Stimulated activated CD4-positive, alpha-beta T cell treated with anti-CD3 and anti-CD28 coated beads, TNF-alpha, amount 100 ng/mL, for 4 hours (primary cell): ENCODE measurements at places on chromosomes 4 and X.

DNA sequence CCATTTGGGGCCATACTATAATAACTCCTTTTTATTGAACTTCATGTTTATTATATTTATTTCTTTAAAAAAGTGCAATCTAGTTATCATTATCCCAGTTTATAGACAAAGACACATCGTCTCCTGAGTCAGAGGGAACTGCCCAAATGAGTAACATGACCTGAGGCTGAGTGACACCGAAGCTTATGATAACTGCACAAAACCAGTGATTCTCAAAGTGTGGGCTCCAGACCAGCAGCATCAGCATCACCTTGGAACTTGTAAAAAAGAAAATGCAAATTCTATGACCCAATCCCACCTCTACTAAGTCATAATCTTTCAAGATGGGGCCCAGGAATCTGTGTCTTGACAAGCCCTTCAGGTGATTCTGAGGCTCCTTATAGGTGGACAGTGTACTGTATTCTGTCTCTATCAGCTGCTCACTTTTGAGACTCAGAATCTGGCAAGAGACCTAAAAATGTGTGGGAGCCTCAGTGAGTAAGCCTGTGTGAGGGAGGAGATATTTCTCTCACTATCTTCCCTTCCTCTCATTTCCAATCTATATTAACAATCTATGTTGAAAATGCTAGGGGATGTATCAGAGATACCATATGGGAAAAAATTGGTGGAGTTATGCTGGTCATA is 147.0 kb downstream of the PACRGL start:
- no peak for DNase-seq

GRCh38 chr4:56371426-56372220 is 15.7 kb downstream of the AASDH start:
- no peak for DNase-seq

GRCh38 chrX:153934762-153935325 is at the start of gene NAA10:
TSS of gene NAA10 (minus strand) at chrX:153935037. CDS start at chrX:153934904, 133 bp downstream.
- peak; percentile 51 for DNase-seq

- DNase-seq: no peak
Measured at GRCh38 chr4:20084488-20084887, 167.2 kb upstream of the SLIT2 start.

DNA sequence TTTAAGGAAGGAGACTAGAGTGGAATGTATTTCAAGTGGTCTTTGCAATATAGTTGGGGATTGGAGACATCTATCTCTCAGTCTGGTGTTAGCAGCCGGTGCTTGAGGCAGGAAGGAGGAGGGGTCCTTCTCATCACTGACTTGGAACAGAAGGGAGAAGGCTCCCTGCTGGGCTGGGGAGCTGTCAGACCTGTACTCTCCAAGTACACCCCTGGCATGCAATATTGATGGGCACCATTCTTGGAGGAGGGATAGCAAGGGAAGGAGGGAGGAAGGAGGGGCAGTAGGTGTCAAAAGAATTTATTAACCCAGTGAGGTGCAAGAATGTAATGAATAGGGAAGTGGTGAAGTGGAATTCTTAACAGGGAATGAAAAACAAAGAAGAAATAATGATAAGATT is 338.8 kb downstream of the UNC5C start:
- DNase-seq: no peak

DNA sequence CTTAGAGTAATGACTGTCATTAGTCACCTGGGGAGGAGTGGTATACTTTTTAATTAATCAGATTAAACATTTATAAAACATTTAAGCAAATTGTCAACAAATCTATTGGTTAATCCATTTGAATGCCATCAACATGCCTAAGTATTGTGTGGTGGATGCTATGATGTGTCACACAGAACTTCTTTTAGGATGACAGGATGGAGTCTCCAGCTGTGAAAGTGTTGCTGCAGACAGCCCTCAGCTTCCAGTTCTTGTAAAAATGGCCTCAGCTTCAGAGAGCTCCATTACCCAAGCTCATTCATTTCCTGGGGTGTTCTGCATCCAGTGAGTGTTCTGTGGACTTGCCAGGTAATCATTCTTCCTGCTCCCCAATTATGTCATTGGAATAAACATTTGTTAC is 74.3 kb upstream of the CLNK start:
- no peak for DNase-seq

GRCh38 chrX:9745417-9746115 is 20.1 kb downstream of the GPR143 start:
- DNase-seq: no peak

GRCh38 chr4:179007755-179008154 is 1565.5 kb upstream of the AGA start:
- no peak for DNase-seq

GRCh38 chrX:3440981-3441380 is 94.5 kb upstream of the MXRA5 start:
- DNase-seq: no peak

DNA sequence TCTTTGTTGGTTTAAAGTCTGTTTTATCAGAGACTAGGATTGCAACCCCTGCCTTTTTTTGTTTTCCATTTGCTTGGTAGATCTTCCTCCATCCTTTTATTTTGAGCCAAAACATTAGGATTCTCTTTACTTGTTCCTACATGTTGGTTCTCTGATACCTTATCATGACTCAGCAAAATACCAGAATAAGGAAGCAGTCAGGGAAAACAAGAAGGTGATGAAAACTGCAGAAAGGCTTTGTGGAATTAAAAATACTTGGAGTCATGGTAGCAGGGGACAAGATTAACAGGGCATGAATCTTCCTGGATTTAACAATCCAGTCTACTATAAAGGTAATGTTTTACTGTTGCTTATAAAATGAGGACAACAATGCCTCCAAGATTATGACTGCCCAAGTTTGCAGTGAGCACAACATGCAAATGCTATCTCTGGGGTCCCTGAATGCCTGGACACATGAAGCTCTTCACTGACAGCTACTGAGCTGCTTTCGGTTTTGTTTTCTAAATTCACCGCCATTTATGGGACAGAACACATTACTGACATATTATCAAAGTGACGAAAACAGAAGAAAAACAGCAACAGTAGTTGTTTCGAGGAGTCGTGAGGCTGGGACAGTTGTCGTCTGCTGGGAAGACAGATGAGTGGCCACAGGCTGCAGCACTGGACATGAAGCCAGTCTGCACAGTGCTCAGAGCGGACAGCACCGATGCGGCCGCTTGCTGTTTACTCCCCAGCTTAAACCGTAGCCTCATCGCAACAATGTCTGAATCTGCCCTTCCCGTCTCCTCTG is 174.5 kb upstream of the DKK2 start:
- DNase-seq: no peak

DNA sequence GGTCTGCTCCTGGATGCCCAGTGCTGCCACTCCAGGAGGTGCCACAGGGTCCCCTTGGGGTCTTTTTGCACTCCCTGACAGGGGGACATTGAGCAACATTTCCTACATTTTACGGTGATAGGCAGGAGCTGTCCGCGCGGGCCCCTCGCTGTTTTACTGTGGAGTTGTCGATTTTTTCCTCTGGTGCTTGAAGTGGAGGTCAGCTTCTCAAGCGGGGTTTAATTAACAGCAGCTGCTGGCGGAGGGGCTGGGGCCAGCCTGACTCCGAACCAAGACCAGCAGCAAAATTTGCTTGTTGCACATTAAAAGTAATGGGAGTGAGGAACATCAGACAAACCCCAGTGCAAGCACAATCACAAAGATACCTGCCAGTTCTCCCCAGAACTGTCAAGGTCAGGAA is 13.2 kb upstream of the SH3TC1 start:
- DNase-seq: no peak

DNA sequence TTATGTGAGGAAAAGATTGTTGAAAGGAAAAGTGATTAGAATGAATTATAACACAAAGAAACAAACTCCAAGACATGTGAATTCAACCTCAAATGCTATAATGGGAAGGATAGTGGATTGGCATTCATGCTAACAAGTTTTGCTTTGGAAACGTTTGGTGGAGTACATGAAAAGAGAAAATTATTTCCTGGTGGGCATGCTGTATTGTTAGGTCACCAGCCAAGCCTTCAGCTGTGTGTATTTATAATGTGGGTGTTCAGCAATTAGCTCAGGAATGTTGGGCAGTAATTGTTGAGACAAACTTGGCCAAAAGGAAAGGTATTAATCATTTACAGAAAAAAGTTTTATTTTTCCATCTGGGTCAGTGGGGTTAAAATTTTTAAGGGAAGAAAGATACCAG is 198.9 kb upstream of the ARSJ start:
- DNase-seq: no peak

GRCh38 chr4:158079661-158080060 is 93.2 kb downstream of the GASK1B start:
- no peak for DNase-seq

- DNase-seq: no peak
Measured at GRCh38 chr4:113073451-113074005, 24.1 kb downstream of the ANK2 start.

GRCh38 chr4:46979283-46979682 is 14.1 kb downstream of the GABRA4 start:
- DNase-seq: no peak

GRCh38 chr4:154602404-154603020 is 9.9 kb downstream of the FGG start:
- DNase-seq: no peak

GRCh38 chr4:35933901-35934300 is 310.4 kb downstream of the ARAP2 start:
- DNase-seq: no peak

DNA sequence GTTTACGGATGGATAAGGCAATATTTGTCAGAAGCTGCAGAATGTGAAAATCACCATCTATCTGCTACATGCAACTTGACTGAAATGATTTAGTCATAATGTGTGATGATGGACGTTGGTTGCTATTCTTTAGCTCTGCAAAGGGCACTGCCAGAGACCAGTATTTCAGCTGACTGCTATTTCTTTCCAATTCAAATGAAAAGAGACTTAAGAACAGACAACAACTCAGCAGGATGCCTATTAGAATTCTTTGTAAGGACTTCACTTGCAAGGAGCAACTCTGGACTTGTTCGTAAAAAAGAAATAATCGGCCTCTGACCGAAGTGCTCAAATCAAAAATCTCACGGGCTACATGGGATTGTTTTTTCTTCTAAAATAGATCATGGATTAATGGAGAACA is 262.7 kb downstream of the DHX15 start:
- DNase-seq: no peak

DNA sequence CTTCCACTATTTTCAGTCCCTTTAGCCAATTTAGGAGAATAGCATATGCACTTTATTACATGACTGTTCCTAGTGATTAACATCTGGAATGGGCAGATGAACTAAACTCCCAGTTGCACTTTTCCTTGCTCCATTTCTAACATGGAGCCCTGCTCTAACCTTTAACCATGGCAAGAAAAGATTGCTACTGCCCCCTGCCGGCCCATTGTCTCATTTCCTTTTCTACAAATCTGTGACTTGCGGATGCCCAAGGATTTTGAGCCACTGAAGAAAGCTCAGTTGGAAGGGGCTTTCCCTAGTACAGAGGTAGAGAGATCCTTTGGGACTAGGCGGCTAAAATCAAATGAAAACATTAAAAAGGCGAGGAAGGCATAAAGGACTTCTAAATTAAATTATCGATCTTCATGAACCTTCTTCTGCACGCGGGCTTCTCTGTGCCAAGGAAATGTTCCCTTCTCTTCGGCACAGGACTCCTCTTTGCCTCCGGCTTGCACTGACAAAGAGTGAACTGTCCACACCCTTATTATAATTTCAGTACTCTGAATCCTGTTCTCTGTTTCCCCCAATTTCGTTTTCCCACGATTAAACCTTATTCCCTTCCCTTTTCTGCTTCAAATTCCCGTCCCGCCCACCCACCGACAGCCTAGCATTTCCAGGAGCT is 577 bp upstream of the GLRA2 start:
- DNase-seq: peak; percentile 2

DNA sequence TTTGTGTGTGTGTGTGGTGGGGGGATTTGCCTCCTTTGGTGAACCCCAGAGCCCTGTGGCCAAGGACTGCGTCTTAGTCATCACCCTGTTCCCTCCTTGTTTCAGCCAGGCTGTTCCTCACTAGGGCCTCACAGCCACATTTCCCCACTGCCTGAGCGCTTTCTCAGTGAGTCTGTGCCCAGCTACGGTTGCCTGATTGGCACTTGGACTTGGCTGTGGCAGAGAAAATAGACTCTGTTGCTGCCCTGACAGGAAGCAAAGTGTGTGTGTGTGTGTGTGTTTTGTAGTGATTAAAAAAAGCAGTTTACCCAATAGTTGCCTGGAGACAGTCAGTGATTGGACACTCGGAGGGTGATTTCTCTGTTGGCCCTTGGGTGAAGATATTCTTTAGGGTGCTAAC is 113.0 kb downstream of the UCHL1 start:
- DNase-seq: no peak

DNA sequence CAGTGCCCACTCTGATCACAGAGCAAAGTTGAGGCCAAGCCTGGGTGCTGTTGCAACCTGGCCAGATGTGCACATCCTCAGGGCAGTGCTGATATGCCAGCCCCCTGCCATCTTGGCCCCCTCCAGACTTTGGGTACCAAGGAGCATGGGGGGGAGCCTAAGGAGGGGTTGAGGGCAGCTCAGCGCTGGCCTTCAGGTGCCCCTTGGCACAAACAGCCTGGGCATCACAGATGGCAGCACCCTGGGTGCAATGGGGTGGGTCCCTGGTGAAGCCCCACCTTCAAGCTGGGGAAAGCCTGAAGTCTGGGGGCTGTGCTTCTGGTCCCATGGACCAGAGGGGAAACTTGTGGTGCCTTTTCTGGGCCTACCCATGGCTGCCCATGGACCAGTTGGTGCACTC is 163.0 kb downstream of the FAM47A start:
- no peak for DNase-seq

- DNase-seq: no peak
Measured at GRCh38 chr4:52957835-52958631, 95.9 kb downstream of the RASL11B start.

DNA sequence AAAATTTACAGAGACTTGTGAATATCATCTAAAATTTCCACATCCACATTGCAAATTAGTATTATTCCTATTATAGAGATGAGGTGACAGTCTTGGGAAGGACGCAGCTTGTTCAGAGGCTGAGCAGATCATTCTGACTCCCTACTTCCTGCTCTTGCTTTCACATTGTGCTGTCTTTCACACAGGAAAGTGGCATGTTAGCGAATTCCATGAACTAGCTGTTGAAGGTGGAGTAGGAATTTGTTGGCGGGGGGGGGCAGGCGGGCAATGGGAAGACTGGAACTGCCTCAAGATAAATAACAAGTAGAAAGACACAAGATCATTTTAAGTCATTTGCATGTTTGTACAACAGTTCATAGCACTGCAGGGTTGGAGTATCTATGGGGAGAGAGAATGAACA is 2.3 kb downstream of the PF4V1 start:
- no peak for DNase-seq

DNA sequence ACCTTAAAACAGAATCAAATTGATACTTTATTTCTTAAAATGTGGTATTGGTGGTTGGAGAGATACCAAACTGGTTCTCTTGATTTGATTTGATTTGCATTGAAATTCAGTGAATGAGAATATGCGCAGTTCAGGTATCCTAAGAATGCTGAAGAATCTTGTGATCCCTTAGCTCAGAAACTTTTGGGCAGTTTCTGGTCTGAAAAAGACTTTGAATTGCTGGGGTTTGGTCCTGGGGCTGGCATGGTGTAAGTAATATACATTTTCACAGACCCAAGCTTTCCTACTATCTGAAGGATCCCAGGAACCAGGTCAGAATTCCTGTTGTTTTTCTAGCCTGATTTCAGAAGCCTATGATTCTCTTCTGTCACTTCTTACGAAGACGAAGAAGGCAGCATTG is 6.6 kb downstream of the RAB33B start:
- DNase-seq: no peak

- no peak for DNase-seq
Measured at GRCh38 chr4:91754716-91755115, 549.0 kb upstream of the GRID2 start.

GRCh38 chr4:159328766-159329165 is 225.9 kb downstream of the RAPGEF2 start:
- DNase-seq: no peak
